ENCODE measurements at places on chromosomes 6 and 20.

DNA sequence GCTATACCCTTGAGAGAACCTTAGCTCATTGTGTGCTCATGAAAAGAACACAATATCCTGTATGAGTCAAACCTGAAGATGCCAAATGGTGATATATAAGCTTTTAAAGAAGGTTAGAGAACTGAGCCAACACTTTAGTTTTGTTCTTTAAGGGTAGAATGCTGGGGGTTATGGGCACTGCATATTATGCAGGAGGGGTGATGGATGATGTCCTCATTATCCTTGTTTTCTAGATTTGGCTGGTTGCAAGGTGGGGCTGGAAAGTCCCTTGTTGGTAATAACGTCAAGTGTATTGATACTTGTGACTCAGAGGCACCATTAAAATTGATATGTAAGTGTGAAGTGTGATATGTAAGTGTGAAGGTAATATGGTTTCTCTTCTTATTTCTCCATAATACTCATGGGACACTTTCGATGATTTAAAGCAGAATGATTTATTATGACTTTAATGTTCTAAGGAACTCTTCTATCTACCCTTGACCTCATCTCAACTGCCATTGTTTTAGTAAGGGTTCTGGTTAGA lies 113.7 kb upstream of the DTNBP1 start:
- no peak for DNase-seq

DNA sequence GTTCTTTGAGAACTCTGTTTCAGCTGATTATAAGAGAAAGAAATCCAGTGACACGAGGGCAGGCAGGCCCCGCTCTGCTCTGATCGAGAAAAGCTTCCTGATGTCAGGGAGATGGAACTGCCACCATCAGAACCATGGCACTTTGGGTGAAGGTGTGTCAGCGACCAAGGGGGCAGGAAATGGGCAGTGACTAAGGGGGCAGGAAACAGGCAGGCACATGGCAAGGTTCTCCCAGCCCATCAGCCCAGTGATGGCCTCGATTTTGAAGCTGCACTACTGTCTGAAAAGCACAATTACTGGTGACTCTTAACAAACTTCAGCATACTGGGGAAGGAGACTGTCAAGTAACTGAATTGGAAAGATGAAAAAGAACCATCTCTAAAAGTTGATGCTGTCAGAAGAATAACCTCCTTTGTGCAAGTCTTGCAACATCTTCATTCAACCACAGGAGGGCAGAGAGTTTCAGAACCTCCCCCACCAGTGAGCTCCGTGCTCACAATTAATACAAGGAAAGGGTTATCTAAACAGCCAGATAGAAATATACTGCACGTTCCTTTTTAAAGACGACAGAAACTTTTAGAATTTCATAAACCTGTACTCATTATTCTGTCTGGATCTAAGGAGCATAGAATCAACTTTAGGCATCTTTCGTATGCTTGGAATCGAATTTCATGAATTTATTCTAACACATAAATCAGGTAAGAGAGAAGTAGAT lies 39.1 kb downstream of the TMX4 start:
- no peak for DNase-seq

DNA sequence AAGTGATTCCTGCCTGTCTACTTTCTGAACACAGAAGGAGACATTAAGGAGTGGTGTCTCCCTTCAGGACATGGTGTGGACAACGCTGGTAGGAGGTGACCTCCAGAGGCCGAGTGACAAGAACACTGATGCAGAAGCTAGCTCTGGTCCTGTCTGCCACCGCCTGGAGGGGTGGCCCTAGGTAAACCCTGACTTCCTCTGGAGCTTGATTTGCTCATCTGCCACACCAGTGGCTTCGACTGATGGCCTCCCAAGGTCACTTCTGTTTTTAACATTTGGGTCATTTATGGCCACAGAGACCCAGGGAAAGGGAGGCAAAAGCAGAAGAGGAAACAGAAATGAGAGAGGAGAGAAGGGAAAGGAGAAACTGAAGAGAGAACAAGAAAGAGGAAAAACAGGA lies 49.4 kb upstream of the SLC22A23 start:
- DNase-seq: no peak

DNA sequence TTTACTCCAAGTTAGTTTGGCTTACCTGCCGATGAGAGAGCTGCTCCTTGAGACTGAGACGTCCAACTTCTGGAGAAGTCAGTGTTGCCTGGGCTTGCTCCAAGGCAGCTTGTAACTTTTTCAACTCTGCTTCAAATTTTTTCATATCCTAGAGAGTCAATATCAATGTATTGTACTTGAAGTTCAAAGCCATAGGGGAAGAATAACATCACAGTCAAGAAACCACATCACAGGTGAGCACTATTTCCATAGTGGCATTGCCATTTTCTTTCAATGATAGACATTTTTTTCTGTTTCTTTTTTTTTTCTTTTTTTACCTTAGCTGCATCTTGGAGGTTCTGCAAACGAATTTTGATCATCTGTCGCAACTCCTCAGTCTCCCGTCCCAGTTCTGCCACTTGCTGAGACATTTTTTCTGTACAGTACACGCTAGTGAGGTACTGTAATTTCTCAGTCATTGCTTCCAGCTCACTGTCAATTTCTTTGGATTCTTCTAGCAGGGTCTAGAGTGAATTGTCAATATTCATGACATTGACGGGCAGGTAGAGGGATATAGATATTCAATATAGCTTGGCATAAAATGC lies 326.7 kb downstream of the SYNE1 start:
- DNase-seq: no peak

DNA sequence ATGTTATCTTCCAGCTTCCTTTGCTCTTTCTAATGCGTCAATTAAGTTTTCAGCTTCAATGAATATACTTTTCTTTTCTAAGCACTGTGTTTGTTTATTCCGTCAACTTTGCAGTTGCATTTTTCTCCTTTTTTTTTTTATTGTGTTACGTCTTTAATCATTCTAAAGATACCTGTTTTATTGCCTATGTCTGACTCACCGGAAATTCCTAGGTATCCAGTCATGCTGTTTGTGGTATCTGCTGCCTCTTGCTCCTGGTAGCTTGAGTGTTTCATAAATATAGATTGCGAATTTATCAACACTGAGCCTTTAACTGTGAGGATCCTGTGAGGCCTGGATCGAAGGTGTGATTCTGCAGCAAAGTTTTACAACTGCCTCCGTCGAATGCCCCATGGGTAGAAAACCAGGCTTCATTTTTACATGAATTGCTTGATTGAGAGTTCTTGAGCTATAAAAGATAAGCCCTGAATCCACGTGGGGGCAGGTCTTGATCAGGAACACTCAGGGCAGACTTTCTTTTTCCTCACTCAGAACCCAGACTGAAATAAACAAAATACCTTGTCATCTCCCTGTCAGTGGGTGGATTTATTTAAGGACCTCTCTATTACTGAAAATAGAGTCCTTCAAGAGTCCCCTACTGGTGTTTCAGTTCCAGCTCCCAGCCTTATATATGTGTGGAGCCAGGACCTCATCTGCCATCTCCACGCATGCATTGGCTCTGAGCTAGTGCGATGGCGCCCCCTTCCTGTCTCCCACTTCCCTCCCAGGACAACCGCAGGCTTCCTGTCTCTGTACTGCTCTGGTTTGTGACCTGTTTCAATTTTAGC lies 60.1 kb upstream of the LRRC1 start:
- no peak for DNase-seq

GRCh38 chr6:101760843-101761621 lies 367.5 kb downstream of the GRIK2 start:
- DNase-seq: no peak

DNA sequence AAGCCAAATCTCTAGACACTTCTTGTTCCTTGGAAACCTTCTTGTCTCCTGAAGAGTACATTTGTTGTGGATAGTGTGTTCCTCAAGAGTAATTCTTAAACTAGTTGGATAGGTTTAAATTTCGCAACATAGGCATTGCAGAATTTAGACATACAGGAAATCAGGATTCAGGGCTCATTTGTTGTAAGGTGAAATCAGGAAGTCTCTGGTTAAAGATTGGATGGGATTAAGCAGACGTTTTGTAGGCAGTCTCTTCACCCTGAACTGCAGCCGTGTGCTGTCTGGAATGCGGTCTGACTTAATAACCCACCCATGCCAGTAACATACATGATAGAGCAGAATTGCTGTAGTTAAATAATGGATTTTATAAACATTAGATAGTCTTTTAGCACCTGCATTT lies 21.7 kb downstream of the HIVEP1 start:
- no peak for DNase-seq

- DNase-seq: no peak
Observed at GRCh38 chr20:53385941-53386767, 207.5 kb downstream of the ZNF217 start.

- DNase-seq: no peak
Observed at GRCh38 chr6:70210462-70210861, 92.4 kb downstream of the COL9A1 start.

DNA sequence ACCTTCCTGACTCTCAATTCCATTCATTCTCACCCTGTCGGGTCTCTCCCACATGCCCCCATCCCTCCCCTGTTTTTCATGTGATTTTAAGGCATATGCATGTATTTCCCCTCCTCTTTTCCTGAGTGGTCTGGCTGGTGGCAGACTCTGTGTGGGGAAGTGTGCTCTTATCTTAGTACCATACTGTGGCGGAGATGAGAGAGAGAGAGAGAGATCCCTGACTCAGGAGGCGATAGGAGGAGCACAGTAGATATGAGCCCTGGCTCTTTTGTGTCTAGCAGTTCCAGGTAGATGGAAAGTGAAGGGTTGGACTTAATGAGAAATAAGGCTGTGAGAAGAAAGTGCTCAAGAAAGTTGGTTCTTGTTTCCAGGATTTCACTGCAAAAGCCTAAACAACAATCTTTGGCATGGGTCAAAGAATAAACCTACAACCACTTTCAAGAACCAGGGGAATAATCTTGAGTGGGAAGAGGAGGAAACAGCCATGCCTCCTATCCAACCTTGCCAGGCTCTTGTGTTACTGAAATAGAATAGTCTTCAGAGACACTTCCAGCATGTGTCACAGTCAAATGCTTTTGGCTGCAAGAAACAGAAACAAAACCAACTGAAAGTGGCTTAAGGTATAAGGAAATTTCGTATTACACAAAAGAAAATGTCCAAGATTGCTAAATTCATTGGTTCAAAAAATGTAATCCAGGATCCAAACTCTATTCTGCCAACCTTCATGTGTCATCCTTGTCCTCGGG lies 123.8 kb upstream of the MYLIP start:
- no peak for DNase-seq

Measured in NCI-H2107 (cell line).